ENCODE measurements at places on chromosomes 1 and 21.

GRCh38 chr1:6959491-6959890 lies 174.2 kb downstream of the CAMTA1 start:
- no peak for DNase-seq

- no peak for DNase-seq
These were observed 63.0 kb downstream of the ALPL start for GRCh38 chr1:21572221-21572620.

- no peak for DNase-seq
These were observed 3.5 kb downstream of the TNFRSF1B start for GRCh38 chr1:12170263-12170671.

GRCh38 chr1:37730376-37730775 lies 34.5 kb downstream of the EPHA10 start:
- no peak for DNase-seq

DNA sequence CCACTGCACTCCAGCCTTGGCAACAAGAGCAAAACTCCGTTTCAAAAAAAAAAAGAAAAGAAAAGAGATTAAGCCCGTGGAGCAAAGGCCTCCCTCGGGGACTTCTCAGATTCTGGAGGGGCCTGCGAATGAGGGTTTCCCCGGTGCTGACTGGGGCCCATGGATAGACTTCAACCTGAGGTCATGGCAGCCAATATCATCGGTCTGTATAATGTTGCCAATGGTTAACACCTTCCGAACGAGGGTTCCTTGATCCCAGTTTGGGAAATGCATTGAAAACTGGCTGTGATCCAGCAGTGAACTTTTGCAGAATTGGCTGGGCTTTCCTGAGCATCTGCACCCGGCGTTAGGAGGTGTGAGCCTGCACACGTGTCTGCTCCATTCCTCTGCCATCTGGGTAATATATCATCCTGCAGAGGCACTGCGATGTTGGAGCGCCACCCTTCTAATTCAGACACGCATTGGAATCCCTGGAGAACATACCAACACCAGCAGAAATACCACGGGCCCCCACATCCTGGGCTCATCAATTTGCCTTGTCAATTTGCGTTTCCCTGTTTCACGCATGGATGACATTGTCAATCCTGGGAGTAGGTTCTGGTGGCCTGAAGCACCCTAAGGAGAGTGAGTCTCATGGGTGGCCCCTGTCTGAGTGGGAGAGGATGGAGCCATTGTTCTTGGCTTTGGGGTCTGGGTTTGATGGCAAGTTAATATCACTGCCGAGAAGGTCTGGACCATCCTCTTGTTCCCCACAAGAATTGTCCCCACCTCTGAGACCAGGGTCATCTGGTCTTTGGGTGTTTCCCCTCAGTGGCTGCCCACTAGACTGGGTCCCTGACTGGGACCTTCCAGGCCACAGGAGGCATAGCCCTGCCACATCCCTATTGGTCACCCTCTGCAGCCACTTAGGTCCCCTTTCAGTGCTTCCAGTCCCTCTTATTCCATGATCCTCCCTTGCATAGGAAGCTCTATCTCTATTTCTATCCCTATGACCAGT lies 441.0 kb downstream of the PTPRU start:
- no peak for DNase-seq

- no peak for DNase-seq
These were observed 209.2 kb downstream of the MATN1 start for GRCh38 chr1:30514137-30514654.

GRCh38 chr1:227735539-227736285 lies 477 bp downstream of the SNAP47 start:
- no peak for DNase-seq

- DNase-seq: no peak
These were observed 29.4 kb upstream of the SSX2IP start for GRCh38 chr1:84719543-84720217.

- no peak for DNase-seq
These were observed 14.3 kb downstream of the NADK start for GRCh38 chr1:1763657-1764621.

- DNase-seq: no peak
These were observed 34.2 kb downstream of the MRPS6 start for GRCh38 chr21:34107606-34108005.
